ENCODE measurements at places on chromosomes 16 and 17.

DNA sequence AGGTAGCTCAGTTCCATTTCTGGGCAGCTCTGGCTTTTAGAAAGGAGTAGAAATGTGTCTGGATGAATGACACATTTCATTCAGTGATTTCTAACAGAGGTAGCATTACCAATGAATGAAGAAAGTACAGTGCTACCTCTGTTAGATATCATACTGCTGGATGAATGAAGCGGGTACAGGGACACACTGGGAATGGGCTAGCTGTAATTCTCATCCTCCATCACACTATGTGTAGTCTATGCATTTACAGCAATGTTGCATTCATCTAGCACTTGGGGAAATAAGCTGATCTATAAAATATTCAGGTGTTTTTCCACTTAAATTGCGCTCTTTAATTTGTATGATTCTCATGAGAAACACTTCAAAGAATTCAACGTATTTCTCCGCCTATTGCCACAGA lies 158.3 kb upstream of the IRX5 start:
- DNase-seq = no peak

DNA sequence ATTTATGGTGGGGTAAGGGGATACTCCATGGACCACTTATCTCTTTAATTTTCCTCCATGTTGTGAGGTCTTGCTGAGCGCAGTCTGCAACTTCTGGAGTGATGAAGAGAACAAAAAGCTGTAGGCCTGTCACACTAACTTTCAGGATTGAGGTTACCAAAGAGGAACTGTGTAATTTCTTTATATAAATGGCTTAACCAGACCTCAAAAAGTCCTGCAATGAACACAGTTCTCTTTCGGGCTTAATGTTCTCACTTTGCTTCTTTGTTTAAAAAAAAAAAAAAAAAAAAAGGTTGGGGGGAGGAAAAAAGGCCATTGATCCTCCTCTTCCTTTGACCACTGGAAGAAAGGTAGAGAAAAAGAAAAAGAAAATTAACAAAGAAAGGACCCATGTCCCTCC lies 86.8 kb upstream of the SOX9 start:
- DNase-seq = no peak

- DNase-seq = no peak
Measured at GRCh38 chr16:54620197-54620596, 310.5 kb upstream of the IRX5 start.

- no peak for DNase-seq
Measured at GRCh38 chr17:17539591-17539990, 43.4 kb upstream of the RASD1 start.

DNA sequence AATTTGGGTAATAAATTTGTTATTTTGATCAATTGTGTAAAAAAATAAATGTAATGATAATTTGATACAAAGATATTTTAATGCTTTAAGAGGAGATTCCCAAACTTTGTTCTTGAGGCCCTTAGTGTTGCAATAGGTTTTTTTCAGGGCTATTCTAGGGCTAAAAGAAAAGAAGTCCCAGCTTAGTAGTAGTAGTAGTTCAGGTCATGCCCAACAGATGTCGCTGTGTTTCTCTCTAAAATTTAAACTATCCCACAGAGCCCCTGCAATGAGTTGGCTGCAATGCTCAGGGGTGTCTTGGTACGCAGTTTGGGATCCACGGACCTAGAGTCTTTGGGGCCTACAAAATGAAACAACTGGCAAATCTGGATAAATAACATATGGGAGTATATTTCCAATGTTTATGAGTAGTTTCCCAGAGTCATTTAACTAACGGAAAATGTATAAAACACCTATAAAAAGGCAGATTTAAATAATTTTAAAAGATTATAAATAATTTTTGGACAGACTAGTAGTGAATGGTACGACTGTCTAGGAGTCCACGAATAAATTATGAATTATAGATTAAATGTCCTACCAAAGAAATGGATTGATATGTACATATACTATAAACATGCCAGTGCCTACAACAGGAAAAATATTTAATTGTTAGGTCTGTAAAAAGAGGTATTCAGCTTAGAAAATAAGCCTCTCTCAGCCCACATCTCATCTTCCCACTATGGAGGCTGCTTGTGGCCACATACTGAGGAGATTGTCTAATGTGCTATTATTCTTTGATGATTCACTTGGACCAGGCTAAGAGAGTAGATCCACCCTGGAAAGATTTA lies 228.5 kb upstream of the PMFBP1 start:
- DNase-seq = no peak

GRCh38 chr17:83004791-83005380 lies 74.5 kb upstream of the METRNL start:
- DNase-seq = no peak

DNA sequence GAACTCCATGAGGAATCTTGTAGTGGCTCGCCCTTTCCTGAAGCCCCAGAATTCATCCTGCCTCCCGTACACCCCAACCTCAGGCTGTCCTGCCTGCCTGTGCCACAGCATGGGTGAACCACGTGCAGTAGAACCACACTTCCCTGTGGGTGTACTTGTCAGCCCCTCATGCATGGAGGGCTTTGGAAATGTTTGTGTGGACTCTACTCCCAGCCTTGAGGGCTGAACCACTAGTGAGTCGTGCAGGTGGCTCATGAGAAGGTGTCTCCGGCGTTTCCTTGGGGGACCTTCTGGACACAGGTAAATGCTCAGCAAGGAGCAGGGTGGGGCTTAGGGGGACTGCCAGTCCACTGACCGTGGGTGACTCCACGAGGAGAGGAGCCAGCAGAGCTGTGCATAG lies 58.7 kb upstream of the ADORA2B start:
- no peak for DNase-seq

- no peak for DNase-seq
Measured at GRCh38 chr17:28196636-28197035, 122.4 kb upstream of the TMEM97 start.

GRCh38 chr17:77366206-77366557 lies 225.4 kb downstream of the SEC14L1 start:
- no peak for DNase-seq

GRCh38 chr17:61492759-61493526 lies 40.7 kb downstream of the TBX4 start:
- DNase-seq = no peak

- DNase-seq = no peak
Measured at GRCh38 chr16:51549836-51550235, 398.8 kb upstream of the SALL1 start.

GRCh38 chr17:75575197-75575596 lies 12.4 kb upstream of the MYO15B start:
- no peak for DNase-seq

DNA sequence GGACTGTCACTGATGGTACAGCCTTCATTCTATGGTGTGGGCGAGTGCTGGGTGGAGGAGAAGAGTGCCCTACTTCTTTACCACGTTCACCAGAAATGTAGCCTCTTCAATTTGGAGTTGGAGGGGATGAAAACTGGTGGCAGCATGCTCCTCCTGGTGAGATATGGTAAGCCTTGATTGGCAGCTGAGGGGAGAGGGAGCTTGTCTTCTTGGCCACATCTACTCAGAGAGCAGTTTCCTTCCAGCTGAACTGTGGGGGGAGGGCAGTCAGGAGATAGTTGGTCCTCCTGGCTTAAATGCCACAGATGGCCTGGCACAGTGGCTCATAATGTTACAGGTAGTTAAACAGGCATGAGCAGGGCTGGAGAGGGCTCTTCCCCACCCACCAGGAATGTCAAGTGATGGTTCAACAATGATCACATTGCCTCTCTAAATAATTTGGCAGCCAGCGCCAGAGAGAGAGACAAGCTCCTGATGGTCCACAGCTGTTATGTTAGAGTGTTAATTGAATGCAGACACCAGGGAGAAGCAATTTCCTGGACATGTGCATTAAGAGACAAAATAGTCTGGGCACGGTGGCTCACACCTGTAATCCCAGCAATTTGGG lies 9.0 kb upstream of the MAPK3 start:
- peak; percentile 4 for DNase-seq

- no peak for DNase-seq
Measured at GRCh38 chr17:19411631-19412030, 599 bp downstream of the RNF112 start.

- DNase-seq = no peak
Measured at GRCh38 chr16:70582280-70582978, 58.8 kb downstream of the SF3B3 start.

DNA sequence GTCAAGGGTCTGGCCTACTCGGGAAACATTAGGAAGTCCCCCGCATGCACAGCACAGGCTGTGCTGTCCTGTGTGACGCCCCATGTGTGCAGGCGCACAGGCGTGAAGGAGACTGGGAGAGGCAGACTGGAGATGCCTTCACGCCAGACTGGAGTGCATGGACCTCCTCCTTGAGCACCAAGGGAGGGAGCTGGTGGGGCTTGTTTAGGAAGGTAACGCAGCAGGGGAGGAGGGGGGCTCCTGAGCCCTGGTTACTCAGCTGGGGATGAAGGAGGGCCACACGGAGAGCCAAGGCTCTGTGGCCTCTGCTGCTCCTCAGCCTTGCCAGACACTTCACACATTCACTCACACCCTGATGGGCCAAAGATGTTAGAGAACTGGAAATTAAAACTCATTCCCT lies 7.7 kb downstream of the HSDL1 start:
- no peak for DNase-seq

DNA sequence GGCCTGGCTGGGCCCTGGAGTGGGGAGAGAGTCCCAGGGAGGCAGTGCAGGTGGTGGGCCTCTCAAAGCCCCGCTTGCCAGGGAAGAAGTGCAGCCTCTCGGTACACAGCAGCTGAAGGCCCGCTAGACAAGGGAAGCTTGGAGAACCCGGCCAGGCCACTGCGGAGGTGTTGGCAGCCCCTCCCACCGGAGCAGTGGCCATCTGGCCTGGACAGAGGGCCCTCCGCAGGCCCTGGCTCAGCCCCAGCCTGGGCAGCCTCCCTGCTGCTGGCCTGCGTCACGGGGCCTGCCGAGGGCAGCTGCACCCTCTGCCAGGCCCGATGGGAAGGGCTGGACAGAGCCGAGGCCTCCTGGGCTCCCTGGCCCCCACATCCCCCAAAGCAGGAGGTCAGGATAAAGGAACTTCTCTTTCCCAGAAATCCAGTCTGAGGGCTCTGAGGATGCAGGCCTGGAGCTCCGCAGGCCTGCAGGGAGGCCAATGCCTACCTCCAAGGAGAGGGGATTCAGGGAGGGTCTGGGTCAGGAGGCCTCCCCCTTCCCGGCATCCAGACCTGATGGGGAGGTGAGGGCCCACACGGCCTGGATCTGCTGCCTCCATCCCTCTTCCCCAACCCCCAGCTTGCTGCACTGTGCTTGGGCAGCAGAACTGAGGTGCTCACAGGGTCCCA lies 4.3 kb downstream of the SPPL2C start:
- no peak for DNase-seq

- DNase-seq = no peak
Measured at GRCh38 chr17:65028545-65028843, 28.0 kb downstream of the GNA13 start.

GRCh38 chr17:81071761-81072741 lies 37.1 kb downstream of the BAIAP2 start:
- DNase-seq = no peak

DNA sequence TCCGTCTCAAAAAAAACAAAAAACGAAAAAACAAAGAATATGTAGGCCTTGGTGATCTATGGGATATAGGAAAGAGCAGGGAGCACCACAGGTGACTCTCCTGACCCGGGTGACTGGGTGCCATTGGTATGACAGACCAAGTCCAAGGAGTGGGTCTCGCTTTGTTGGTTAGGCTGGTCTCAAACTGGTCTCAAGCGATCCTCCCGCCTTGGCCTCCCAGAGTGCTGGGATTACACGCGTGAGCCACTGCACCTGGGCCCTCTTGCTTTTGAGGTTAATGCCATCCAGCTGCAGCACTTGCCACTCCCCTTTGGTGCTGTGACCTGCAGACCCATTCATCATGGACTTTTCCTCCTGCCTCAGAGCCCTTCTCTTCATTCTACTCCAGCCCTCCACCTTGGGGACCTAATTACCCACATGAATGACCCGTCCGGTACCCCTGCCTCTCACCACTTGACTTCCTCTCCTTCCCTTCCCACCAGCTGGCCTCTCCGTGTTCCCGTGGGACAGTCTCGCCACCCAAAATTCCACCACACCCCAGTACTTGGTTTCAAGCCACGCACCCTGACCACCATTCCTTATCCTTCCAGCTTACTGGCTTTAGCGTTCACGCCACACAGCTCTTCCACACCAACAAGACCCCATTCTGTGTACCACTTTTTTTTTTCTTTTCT lies 3.2 kb upstream of the UBE2G1 start:
- DNase-seq = no peak

- no peak for DNase-seq
Measured at GRCh38 chr16:13517841-13518240, 402.1 kb upstream of the ERCC4 start.

- DNase-seq = no peak
Measured at GRCh38 chr17:4072487-4073157, 70.2 kb downstream of the ZZEF1 start.

DNA sequence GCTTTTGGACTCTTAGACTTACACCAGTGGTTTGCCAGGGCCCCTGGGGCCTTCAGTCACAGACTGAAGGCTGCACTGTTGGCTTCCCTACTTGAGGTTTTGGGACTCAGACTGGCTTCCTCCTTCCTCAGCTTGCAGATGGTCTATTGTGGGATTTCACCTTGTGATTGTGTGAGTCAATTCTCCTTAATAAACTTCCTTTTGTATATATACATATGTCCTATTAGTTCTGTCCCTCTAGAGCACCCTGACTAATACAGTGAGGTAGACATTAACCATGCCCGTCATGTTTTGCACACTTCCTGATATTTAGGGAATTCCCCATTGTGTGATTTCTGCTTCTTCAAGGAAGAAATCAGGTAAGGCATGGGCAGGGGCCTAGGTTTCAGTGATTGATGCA lies 147.8 kb upstream of the CA10 start:
- DNase-seq = no peak

- DNase-seq = no peak
Measured at GRCh38 chr16:16136588-16136987, 86.7 kb downstream of the ABCC6 start.
